GM23248 (cell line): ENCODE measurements at places on chromosomes 3 and 15. TPM values are rescaled to one million over a fixed set of nuclear protein-coding genes. Genes with fewer than 3 reads are reported as not detected.

Gene KLHL6
- not detected in 2 replicates for total RNA-seq

Gene SOX14
- not detected in 2 replicates for total RNA-seq

Gene SLC15A2
- 0.25 TPM in 1 of 2 replicates, not detected in the other for total RNA-seq

Gene CLRN1
- not detected in 2 replicates for total RNA-seq

Gene LRRC31
- not detected in 2 replicates for total RNA-seq

Gene SERPINI2
- not detected in 2 replicates for total RNA-seq

Gene MASP1
- 32.1 and 52.3 TPM in 2 replicates for total RNA-seq

Gene SPINK8
- not detected in 2 replicates for total RNA-seq

Gene ROBO2
- total RNA-seq, result under 0.01 TPM in 1 of 2 replicates, not detected in the other

Gene NRROS
- 0.22 TPM in 1 of 2 replicates, not detected in the other for total RNA-seq

GRCh38 chr15:90710436-90711027 lies 6.6 kb upstream of the BLM start:
- peak; percentile 9 for DNase-seq

GRCh38 chr3:134027631-134028030 lies 2.1 kb downstream of the SLCO2A1 start:
- no peak for DNase-seq

DNA sequence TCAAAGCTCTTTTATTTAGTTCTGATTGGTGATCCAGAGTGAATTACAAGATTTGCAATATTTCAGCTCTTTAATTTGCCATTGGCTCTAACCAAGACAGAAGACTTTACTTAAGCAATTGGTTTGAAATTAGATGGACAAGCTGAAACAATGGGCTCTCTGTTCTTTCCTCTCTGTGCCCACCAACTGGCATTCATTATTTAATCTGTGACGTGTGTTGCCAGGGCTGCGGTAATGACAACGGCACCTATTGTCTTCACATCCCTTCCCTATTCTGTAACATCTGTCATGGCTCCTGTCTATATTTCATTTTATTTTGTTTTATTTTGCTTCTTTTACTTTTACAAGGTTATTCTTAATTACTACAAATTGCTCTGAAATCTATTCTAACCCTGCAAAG lies 33.9 kb downstream of the PLD1 start:
- no peak for DNase-seq

GRCh38 chr3:189712906-189713483 lies 81.8 kb downstream of the TP63 start:
- peak; percentile 14 for DNase-seq

GRCh38 chr15:77282333-77282732 lies 137.6 kb downstream of the PEAK1 start:
- peak; percentile 88 for DNase-seq

GRCh38 chr15:74208496-74208895 lies 5.9 kb upstream of the STRA6 start:
- no peak for DNase-seq

DNA sequence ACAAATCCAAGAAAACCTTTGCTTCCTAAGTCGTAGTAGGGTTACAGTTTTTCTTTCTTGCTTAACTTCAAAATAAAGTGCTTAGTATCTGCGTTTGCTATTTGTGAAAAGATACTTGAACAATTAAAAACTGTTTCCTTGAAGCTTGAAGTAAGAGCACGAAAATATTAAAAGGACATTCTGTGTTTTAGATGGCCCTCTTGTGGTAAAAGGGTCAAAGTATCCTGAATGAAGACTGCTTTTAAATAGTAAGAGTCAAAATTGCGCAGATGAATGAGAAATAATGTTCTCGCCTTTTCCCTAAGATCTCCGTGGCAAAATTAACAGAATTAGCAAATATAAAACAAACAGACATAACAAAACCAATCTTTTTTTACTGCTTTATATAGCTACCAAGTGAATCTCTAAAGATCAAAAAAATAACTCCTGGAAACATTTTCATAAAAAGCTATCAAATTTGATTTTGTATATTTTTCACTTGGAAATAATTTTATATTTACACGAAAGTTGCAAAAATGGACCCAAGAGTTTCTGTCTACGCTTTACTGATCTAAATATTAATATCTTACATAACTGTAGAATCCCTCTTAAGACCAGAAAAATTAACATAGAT lies 175.4 kb downstream of the MBNL1 start:
- DNase-seq, result peak; percentile 75

- DNase-seq, result peak; percentile 73
These were observed 5.2 kb upstream of the FURIN start for GRCh38 chr15:90862964-90863778.

DNA sequence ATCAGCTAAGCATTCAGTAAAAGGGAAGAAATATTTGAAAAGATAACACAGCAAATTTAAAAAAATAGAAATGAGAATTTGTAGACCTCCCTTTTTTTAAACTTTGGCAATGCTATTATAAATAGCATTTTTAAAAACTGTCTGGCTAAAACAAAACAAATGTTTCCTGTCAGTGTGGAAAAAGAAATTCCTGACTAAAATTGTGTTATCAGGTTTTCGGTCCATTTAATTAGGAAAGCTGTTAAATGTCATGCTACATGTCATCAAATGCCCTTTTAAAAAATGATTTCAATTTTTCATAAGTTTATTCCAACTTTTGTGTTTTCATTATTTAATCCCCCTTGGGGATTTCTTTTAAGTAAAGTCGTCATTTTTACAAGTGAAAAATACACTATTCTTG lies 29.6 kb downstream of the COL8A1 start:
- no peak for DNase-seq

DNA sequence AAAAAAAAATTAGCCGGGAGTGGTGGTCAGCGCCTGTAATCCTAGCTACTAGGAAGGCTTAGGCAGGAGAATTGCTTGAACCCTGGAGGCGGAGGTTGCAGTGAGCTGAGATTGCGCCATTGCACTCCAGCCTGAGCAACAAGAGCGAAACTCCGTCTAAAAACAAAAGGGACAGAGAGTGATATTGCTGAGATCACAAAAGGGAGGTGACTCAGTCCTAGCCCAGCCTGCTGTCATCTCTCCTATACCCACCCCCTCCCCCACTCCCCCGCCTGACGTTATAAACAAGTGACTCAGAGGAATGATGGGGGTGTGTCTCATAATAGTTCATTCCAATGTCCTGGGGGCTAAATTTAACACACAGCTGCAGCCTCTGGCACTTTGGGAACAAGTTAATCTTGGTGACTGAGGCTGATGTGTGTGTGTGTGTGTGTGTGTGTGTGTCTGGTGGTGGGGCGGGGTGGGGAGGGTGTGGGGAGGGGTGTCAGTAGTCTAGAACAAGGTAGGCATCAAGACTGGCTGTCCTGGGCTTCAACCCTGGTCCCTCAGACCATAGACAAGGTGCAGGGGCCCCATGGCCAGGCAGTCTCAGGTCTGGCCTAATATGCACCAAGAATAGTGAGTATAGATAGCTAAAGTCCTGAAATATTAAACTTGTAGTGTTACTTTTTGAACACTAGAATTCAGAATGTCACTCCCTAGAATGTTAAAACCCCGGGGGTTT lies 1.3 kb upstream of the KLHL40 start:
- peak; percentile 98 for DNase-seq

DNA sequence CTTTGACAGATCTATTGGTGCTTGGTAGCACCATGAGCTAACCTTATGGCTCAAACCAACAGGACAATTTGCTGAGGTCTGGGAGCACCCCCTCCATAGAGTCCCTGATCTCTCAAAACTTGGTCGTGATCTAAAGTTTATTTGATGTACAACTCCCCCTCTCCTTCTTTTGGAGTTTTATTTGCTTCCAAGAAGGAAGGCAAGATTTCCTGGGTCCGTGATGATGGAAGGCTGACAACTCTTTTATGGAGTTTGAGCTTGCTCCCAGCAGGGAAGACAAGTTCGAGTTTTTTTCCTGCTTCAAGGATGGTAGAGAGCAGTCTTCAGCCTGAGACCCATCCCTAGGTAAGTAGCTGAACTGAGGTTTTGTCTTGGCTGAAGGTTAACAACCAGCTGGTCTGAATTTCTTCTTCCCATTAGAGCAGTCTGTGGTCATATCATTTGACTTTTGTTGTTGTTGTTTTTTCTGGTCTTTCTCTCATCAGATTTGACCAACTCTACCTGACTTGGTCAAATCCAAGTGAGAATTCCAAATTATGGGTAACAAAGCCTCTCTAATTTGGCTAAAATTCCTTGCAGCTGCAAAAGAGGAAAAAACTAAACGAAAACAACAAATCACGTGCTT lies 2.8 kb upstream of the MUC20 start:
- no peak for DNase-seq

DNA sequence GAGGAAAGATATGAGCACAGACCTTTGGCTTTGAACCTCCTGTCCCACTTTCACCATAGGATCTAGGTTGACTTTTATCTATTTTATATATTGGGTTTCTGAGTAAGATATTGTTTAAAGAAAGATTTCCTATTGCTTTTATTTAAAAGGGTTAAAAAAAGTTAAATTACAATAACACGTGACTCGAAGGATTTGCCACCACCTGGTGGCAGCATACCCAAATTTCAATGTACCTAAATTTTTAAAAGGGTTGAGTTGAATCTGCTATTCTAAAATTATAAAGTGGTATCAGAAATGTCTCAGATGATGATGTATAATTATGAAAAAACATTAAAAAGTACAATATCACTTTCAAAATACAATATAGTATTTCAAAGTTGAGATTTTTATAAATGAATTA lies 368.4 kb downstream of the MECOM start:
- DNase-seq, result peak; percentile 40

DNA sequence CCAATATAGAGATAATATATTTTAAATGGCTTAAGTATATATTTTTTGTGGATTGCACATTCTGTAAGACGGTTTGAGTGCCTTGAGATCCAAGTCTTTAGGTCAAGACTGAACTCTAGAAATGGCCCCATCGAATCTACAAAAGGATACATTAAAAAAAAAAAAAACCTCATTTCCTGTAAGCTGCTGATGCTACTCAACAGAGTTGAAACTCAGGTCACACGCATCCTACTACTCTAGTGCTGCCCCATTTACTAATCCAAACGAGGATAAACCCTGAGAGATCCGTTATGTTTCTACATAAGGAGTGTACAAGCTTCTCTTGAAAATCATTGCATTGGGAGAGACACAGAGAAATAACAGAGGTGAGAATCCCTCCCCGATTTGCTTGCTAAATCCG lies 187.3 kb downstream of the TIGIT start:
- DNase-seq, result no peak

- peak; percentile 29 for DNase-seq
These were observed 7.9 kb downstream of the RPSA start for GRCh38 chr3:39414421-39414907.

- DNase-seq, result no peak
These were observed 323.0 kb downstream of the LPP start for GRCh38 chr3:188476935-188477334.

DNA sequence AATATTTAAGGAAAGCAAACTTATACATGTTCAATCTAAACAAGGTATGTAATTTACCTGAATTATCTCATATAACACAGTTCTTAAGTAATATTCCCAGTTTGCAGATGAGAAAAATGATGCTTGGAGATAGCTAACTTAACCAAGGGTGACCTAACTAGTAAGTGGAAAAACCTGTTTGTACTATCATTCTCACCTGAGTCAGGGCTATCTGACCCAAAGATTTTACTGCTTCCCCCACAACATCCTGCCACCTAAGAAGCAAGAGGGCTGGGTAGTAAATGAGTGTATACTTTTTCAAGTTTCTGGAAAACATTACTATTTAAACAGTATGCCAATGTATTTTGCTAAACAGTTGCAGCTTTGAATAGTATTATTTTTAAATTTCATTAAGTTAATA lies 10.6 kb downstream of the TP63 start:
- no peak for DNase-seq

DNA sequence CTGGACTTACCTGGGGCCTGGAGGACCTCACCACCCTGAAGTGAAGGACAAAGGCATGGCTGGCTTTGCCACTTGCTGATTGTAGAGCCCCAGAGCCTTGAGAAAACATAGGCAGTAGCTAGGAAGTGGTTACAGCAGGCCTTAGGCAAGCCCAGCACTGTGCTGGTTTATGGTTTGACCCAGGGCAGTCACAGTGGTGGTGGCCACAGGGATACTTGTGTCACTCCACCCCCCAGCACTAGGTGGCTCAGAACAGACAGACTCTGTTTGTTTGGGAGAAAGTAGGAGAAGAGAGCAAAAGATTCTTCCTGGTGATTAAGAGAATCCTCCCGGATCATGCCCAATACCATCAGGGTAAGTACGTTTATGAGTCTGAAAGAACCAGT lies 13.2 kb upstream of the COL8A1 start:
- DNase-seq, result no peak

GRCh38 chr3:71086777-71087142 lies 496.8 kb downstream of the FOXP1 start:
- DNase-seq, result no peak

GRCh38 chr3:133841196-133841595 lies 35.6 kb downstream of the SRPRB start:
- no peak for DNase-seq

DNA sequence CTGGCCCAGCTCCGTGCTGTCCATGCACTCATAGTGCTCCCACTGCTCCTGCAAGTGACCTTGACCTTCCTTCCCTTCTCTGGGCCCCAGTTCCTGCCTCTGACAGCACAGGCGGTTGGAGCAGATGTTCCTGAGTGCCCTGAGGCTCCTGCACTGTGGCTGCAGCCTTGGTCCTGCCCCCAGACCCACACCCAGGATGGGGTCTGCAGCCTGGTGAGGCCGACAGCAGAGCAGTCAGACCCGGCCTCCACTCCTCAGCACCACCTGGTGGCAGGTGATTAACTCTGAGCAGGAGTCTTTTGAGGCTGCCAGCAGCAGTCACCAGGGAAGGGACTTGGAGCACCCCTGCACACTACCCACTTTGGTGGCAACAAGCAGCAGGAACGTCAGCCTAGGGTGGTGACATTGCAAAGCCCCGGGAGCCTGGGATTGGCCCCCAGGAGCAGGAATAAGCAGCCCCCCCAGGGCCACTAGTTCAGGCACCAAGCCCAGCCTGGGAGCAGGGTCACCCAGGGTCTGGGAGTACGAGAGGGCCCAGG lies 64.6 kb downstream of the CYP11A1 start:
- DNase-seq, result peak; percentile 56

DNA sequence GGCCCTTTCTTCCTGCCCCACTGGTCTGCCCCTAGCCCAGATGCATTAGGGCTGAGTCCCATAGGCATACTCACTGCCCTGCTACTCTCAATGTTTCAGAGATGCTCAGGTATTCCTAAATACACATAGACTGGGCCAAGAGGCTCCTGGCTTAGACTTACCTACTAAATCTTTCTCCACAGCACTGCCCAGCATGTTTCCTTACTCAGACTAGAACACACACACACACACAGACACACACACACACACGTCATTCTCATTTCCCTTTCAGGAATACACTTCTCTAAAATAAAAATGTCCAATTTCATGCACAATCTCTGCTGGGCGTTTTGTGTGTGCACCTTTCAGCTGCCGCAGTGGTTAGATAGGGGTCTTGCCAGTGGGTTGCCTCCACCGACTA lies 175.7 kb downstream of the FAM43A start:
- DNase-seq, result no peak

GRCh38 chr15:84955089-84955848 lies 26.4 kb upstream of the PDE8A start:
- DNase-seq, result peak; percentile 86

DNA sequence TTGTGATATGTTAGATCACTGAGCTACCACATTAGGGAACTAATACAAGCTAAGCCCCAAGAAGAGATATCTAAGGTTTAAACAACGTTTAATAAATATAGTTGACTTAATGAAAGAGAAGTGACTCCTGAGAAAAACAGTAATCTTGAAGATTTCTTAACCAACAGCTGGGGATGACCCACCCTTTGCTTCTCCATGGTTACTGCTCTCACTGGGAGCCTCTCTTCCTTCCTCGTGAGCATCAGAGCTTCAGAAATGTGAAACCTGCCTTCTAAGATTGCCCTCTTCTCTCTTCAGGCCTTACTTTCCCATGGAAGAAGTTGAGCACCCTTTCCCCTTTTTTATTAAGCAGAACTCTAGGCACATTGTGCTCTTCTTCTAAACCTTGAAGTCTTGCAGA lies 132.2 kb upstream of the NR2E3 start:
- DNase-seq, result peak; percentile 33

- no peak for DNase-seq
These were observed 6.4 kb upstream of the ADAM10 start for GRCh38 chr15:58755956-58756355.
